ENCODE measurements at places on chromosomes 2 and 18.

- DNase-seq: no peak
Measured at GRCh38 chr2:158826965-158827364, 31.8 kb downstream of the DAPL1 start.

DNA sequence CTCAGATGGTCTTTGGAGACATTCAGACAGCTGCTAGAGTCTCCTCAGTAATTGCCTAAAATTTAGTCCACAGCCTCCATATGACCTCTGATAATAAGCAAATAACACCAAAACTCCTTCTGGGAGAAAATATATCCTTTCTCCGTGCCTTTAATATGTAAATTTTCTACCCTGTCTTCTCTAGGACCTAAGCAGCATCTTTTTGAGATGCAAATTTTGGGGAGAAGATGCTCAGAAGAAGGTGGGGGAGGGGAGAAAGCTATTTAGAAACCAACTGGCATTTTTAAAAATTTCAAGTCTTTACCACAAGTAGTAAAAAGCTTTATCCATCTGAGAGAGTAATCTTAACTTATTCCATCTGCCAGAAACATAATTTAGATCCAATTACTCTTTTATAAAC lies 120.4 kb upstream of the MSH6 start:
- DNase-seq: no peak

DNA sequence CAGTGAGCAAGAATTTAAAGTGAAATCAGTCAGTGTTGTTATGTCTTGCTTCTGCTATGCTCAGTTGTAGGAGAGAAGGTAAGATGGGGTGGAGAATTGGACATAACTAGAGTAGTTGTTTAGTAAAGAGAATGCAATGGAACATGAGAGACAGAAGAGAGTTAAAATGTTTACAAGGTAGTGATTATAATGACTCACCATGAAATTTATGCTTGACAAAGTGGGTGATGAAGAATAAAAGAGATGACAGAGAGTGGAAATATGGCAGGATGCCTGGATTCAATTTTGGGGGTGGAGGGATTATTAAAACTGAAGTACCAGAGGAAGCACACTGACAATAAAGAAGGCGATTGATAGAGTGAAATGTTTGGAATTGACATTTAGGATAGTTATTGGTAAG lies 10.6 kb downstream of the SCG2 start:
- no peak for DNase-seq

GRCh38 chr2:85921659-85922058 lies 32.9 kb upstream of the ST3GAL5 start:
- DNase-seq: no peak

DNA sequence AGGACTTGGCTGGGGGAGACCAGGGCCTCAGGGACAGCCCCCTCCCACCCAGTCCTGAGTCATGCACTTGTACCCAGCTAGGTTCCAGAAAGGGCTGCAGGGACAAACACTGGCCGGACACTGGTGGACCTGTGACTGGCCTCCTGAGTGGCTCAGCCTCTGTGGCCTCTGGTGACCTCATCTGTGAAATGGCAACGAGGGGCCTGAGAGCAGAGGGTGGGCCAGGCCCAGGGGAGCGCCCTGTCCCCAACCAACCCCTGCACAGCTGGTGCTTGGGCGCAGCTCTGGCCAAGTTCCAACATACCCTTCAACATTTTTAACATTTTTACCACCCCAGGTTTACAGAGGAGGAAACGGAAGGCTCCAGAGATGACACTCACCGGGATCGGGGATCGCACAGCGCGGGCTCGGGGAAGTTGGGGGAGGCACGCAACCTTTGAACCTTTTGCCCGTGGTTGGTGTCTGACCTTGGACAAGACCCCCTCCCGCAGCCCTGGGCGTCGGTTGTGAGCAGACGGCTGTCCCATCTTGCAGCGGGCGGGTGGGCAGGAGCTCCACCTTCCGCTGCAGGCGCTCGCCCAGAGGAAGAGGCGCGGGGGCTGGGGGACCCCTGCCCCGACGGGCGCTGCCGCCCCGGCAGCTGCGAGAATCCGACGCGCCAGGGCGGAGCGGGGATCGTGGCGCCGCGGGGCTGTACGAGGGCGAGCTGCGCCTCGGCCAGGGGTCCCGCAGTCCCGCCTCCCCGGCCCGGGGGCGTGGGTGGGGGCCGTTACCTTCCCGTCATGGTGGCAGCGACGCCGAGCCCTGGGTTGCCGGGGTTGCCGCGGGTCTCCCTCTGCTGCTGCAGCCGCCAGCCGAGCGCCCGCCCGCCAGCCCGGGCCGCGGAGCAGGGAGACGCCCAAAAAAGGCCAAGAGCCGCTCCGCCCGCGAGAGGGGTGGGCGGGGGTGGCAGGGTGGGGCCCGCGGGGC lies 805 bp downstream of the LIMS2 start:
- no peak for DNase-seq

DNA sequence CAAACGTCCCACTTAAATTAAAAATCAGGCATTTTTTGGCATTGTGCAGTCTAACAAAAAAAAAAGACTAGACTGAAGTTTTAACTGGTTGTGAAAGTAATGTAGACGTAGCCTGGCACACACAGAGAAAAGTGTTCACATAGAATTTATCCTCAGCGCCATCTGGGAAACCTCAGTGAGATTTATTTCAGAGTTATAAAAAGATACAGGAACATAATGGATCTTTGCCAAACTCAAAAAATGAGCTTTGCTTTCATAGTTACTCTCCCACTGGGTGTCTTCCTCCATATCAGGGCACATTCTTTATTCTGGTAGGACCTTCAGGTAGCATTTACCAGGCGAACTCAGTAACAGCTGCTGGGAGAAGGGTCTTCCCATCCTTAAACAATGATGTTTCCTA lies 532.4 kb upstream of the SALL3 start:
- no peak for DNase-seq

- DNase-seq: no peak
Measured at GRCh38 chr18:28167835-28168349, 9.0 kb downstream of the CDH2 start.

Measured in stimulated activated CD8-positive, alpha-beta memory T cell treated with anti-CD3 and anti-CD28 coated beads, Interleukin-15, amount 100 ng/mL, for 1 hour (primary cell).